Activated T-cell treated with anti-CD3 and anti-CD28 coated beads, Interleukin-2, amount 50 U/mL, for 4 hours (primary cell): ENCODE measurements at places on chromosomes 7 and 10. TPM values are rescaled to one million over a fixed set of nuclear protein-coding genes. Genes with fewer than 3 reads are reported as not detected.

Gene TSPAN15
- 1.8 TPM for total RNA-seq

Gene VAX1
- not detected for total RNA-seq

Gene EVX1
- total RNA-seq, result not detected

Gene PTPRZ1
- total RNA-seq, result not detected

Gene PNLIPRP1
- 1.0 TPM for total RNA-seq

Gene ZNF107
- total RNA-seq, result 10.5 TPM

Gene GATA3
- 28.1 TPM for total RNA-seq

Gene KEL
- not detected for total RNA-seq

GRCh38 chr10:10493833-10494232 is 523.8 kb upstream of the CELF2 start:
- DNase-seq, result no peak

- DNase-seq, result no peak
Observed at GRCh38 chr10:20870834-20871233, 26.3 kb downstream of the NEBL start.

DNA sequence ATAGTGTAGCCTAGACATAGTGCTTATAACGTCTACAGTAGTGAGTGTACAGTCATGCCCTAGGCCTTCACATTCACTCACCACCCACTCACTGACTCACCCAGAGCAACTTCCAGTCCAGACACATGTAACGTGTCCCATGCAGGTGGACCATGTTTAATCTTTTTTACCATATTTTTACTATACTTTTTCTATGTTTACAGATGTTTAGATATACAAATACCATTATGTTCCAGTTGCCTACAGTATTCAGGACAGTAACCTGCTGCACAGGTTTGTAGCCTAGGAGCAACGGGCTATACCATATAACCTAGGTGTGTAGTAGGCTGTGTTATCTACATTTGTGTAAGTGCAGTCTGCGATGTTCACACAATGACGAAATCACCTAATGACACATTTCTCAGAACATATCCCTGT is 11.0 kb downstream of the MPP7 start:
- peak; percentile 29 for DNase-seq

GRCh38 chr7:44524811-44525388 is 16.2 kb downstream of the NPC1L1 start:
- DNase-seq, result no peak

- no peak for DNase-seq
Observed at GRCh38 chr10:77441353-77442166, 196.0 kb downstream of the KCNMA1 start.

GRCh38 chr10:130404476-130405055 is 268.4 kb downstream of the GLRX3 start:
- DNase-seq, result no peak
